ENCODE measurements at places on chromosomes 1 and 21.

DNA sequence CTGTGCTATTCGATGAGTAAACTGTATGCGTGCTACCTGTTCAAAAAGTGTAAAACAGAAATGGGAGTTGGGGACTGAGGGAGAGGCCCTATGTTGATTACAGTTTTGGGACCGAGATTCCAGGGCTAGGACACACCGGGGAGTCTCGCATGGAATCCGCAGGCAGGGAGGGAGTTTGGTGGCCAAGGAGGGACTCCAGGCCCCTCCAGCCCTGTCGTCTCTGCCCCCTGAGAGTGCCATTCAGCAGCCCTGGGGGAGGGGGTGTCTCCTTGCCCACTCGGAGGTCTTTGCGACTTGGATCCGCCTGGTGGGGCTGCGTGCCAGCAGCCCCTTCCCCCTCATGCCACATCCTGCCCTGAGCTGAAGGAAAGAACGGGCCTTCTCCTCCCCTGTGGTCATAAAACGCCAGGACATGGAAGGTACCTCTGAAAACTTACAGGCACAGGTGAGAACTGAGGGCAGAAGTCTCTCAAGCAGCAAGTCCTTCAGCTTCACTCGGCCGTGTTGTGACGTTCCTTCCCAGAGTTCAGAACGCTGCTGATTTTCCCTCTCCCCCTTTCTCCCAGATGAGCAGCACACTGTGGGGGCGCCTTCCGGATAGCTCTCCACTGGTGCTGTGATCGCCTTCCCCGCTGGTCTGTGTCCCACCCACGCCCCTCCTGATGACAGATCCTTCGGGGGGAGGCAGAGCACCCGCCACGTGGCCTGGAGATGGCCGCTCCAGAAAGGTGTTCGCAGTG is 141.4 kb downstream of the PEX14 start:
- no peak for DNase-seq

- no peak for DNase-seq
Observed at GRCh38 chr1:219379691-219380090, 206.0 kb downstream of the LYPLAL1 start.

DNA sequence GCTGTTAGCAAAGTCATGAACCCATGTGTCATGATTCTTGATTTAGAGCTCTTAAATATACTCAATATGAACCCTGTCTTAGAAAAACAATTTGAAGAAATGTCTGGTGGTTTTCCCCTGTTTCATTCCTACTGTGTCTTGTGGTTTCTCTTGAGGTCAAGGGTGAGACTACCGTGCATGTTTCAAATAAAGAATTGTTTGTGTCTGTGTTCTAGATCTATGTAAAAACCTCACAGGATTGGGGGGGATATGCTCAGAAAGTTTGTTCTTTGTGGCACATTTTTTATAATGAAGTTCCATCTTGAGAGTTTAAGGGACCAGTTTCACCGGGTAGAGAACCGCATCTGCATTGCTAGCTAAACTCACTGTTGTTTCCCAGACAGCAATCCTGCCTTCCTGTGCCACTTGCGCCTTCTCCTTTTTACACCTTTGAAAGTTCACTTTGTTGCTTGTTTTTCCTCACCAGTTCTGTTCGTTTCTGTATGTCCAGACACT is 30.9 kb upstream of the CACYBP start:
- no peak for DNase-seq

- DNase-seq, result no peak
Observed at GRCh38 chr1:40984066-40984465, 4.6 kb downstream of the CTPS1 start.

DNA sequence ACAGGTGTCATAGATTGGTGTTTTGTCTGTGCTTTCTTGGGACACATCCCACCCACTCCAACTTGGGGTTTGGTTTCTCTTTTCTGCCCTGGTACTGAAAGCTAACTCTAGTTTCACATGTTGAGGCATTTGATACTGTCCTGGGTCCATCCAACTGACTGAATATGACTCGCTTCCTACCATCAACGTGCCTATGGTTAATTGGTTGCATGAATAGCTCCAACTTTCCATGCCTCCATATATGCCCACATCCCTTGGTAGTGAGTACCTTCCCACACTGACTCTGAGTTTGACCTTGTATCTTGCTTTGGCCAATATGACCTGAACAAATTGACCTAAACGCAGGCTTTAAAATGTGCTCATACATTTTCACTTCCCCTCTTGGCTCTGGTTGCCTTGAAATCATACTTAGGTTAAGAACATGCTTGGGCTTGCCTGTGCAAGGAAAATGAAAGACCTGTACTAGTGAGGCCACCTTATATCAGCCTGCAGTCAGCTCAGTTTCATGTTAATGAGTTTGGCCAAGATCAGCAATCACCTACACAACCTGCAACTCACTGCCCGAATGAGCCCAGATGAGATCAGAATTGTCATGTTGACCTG is 81.0 kb upstream of the KCNK2 start:
- DNase-seq, result no peak

DNA sequence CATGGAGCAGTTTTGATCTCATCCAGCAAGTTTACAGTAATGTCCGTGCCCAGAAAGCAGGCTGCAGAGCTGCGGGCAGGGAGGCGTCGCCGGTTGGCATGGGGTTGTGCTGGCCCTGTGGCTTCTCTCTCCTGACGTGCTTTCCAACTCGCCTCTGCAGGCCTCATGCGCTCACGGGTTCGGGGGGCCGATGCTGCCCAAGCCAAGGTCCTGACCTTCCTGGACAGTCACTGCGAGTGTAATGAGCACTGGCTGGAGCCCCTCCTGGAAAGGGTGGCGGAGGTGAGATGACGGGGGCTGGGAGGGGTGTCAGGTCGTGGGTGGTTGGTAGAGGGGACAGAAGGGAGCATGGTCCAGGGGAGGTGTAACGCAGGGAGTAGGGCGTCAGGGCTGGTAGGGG is 176.1 kb downstream of the GALNT2 start:
- no peak for DNase-seq

DNA sequence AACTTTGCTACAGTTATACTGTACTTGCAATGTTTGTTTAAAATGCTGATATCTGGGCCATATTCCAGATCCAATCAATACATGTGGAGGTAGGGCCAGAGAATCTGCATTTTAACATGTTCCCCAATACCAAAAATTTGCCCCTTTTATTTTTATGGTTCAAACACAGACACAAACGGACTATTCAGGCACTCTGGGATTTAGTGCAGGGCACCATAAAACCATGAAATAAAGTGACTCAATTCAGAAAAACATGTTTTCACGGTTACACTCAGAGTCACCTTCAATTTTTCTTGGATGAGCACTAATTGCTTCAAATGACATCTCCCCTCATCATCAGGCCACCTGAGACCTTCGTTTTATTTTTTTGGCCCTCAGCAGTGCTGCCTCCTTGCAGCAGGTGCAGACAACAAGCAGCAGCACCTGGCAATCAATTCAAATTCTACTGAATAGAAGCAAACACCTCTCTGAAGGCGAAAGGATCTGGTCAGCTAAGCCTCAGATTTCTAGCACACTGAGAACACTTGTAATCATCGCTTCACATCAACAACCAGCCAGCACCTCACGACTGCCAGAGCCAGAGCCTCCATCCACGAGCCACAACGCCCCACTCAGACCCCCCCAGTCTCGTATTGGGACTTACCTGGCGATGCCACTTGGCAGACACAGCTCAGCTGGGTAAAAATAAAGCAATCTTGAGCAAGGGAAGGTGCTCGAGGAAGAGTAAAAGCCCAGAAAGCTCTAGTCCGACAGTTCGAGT is 1.1 kb downstream of the ERO1B start:
- no peak for DNase-seq

DNA sequence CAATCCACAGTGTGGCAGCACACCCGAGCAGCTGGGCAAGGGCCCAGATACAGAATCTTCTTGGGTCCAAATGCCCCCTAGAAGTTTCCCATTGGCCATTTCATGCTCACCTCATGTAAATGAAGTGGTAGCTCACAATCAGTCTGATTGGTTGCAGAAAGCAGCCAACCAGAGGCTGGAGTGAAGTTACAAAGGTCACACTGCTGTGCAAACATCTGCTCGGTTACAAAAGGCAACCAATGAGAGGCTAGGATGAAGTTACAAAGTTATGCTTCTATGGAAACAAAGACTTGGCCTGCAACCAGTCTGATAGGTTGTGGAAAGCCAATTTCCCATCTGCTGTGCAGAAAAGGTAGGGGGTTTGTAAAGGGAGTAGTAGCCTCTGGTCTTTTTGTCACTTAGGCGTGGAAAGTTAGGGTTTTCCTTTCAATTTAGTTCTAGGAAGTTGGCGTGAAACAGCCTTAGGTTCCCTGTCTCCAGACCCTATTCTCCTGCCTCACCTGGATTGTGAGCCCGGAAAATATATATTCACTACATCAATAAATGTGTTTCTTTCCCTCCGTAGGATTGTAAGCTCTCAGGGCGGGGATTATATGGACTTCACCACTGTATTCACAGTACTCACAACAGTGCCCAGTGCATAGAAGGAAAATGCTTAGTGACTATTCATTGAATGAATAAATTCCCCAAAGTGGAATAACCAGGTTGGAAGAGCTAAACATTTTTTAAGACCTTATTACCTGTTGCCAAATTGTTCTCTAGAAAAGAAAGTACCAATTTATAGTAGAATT is 91.9 kb downstream of the URB2 start:
- DNase-seq, result no peak

DNA sequence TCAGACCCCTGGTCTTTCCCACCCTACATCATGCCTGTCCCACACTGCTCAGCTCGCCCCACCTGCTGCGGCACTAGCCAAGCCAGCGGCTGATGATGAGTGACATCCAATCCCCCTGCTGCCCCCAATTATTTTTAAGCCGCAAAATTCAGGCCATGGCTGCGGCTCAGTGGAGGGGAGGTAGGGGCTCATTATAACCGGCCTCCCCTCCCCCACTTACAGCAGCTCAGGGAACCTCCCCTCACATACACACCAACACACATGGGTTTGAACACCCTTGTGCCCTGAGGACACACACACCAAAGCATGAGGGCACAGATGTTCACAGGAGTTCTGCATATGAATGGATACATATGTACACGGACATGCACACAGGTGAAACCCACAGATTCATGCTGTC is 5.3 kb downstream of the ADGRB2 start:
- DNase-seq, result no peak

- no peak for DNase-seq
Observed at GRCh38 chr1:81978945-81979344, 178.2 kb downstream of the ADGRL2 start.

GRCh38 chr1:6745073-6745472 is 40.2 kb upstream of the CAMTA1 start:
- DNase-seq, result peak; percentile 56

DNA sequence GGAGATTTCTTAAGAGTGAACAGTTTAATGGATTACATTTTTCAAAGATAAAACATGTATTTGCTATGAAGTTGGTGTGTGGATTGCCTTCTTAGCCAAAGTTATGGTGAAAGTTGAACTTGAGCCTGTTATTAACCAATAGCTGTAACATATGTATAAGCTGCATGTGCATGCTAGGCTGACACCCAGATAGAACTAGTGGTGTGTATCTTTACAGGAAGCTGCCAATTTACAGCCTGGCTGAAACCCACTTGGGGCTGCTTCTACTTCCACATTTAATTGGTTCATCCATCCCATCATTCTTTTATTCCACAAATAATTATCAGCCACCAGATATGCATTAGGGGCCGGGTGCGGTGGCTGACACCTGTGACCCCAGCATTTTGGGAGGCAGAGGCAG is 3.3 kb downstream of the PLA2G5 start:
- no peak for DNase-seq

GRCh38 chr1:9129266-9130041 is 552 bp upstream of the GPR157 start:
- DNase-seq, result peak; percentile 77

GRCh38 chr1:37672136-37672870 is 20.0 kb upstream of the CDCA8 start:
- no peak for DNase-seq

GRCh38 chr21:16741141-16741665 is 771.6 kb upstream of the CXADR start:
- no peak for DNase-seq
